Stimulated activated CD4-positive, alpha-beta T cell treated with anti-CD3 and anti-CD28 coated beads, TNF-alpha, amount 100 ng/mL, for 48 hours (primary cell): ENCODE measurements at places on chromosomes 1 and 21.

DNA sequence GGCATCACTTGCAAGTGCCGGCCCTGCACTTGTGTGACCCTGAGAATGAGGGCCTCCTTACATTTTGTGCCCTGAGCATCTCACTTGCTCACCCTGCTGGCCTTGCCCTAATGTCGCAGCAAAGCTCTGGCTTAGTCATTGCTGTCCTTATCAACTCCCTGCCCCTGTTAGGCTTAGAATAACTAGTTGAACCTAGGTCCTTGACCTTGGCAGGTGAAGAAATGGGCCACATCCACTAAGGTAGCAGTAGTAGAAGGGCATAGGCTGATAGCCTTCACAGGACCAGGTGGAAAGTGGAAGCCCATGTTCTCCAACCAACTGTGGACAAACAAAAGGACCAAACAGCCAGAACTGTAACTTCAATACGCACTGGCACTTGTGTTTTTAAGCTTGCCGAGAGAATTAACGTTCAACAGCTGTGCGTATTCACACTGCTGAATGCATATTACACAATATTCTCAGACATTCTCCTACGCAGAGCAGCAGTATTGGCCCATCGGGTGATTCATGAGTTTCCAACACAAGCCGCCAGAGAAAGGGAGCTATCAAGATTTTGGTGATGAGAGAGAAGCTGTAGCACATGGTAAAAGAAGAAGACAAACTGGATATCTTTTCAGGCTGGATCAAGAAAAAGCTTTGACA lies 27.7 kb upstream of the PTGFRN start:
- no peak for DNase-seq

- no peak for DNase-seq
Measured at GRCh38 chr1:32878637-32879041, 7.7 kb upstream of the HPCA start.

GRCh38 chr1:46194641-46195193 lies 3.5 kb downstream of the POMGNT1 start:
- DNase-seq: no peak

GRCh38 chr1:88462488-88463261 lies 221.4 kb upstream of the PKN2 start:
- no peak for DNase-seq

DNA sequence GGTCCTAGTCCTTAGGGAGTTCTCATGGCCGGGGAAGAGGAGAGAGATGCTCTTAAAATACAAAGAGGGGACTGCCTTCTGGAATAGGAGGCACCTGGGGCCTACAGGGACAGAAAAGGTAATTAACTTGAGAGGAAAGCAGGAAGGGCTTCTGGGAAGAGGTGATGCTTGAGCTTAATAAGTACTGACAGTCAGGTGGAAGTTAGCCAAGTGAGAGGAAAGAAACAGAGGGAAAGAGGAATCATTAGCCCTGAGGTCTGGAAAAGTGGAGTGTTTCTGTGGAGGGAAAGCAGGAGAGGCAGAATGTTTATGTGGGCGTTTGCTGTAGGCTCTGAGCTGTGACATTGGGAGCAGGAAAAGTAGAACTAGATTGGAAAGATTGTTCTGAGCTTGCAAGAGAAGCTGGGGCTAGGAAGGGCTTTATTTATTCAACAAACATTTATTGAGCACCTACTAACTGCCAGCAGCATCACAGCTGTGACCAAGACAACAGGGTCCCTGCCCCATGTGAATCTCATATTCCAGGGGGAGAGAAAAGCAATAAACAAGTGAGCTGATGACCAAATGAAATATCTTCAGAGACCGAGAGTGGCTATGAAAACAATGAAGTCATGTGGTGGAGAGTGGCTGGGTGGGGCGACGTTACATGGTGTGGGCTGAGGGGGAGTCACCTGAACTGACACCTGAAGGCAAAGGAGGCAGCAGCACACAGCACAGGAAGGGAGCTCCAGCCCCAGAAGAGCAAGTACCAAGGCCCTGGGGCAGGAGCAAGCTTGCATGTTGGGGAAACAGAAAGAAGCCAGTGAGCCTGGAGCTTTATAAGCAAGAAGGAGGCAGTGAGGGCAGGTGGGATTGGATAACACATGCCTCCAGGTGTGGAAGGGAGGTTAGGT lies 4.4 kb upstream of the FNDC5 start:
- no peak for DNase-seq

GRCh38 chr1:11693024-11693590 lies 1.6 kb downstream of the DRAXIN start:
- DNase-seq: peak; percentile 32

DNA sequence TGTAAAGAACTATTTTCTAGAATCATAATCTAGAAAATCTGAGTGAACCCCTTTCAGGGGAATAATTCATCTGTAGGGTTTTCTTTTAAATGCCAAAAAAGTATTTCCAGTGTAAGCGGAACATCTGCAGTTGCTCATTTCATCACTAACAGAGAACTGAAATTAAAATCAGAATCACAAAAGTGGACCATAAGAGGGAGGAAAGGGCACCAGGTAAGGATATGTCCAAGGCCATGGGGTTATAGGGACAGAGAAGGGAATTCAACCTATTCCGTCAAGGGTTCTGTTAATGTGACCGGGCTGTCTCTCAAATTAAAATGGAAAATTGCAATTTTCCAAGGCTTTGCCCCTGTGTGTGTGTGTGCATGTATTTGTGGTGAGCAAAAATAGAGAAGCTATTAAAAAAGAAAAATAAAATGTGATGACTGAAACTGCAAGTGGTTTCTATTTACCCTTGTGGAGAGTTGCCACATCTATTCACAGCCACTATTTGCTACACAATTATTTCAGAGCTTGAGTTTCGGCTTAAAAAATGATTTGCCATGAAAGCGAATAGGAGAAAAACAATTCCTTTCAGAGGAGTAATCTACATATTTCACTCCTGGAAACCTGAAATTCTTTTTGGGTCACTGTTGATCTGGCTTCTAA lies 53.1 kb downstream of the APP start:
- no peak for DNase-seq

- DNase-seq: no peak
Measured at GRCh38 chr1:55699228-55699627, 484.1 kb upstream of the USP24 start.

- DNase-seq: no peak
Measured at GRCh38 chr1:29237852-29238619, 1.7 kb downstream of the PTPRU start.

DNA sequence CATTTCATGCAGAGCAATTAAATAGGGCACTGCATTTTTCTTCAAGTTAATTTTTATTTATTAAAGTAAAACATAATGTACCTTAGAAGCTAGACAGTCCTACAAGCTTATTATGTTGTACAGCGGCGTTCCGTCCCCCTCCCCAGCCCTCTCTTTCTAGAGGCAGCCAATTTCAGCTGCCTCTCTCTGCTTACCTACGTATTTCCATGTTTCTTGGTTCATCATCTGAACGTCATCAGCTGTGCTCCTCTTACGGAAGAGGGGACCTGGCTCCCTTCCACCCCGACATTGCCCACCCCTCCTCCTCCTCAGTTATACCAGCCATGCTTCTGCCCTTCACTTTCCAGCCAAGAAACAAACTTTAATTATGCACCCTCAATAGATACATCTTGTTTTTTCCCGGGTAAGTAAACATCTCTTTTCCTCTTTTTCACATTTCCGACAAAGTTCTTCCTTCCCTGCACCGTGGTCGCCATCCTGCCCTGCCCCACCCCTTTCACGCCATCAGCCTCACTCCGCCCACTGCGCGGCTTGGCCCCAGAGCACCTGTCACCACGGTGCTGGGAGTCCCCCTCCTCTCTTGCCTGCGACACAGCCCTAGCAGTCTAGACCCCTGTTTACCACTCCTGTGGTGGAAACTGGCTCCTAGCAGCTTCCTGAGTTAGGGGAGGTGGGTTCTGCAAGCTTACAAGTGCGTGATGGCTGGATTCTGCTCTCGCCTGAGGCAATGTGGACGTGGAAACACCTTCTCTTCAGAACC lies 57.9 kb downstream of the SLC37A1 start:
- no peak for DNase-seq

- DNase-seq: no peak
Measured at GRCh38 chr1:209926045-209926444, 12.0 kb upstream of the SYT14 start.

- DNase-seq: no peak
Measured at GRCh38 chr21:18006691-18007090, 187.5 kb upstream of the C21orf91 start.

- no peak for DNase-seq
Measured at GRCh38 chr1:119547805-119548204, 40.8 kb downstream of the HSD3B1 start.

GRCh38 chr1:156089704-156090103 lies 7.4 kb upstream of the MEX3A start:
- DNase-seq: no peak

DNA sequence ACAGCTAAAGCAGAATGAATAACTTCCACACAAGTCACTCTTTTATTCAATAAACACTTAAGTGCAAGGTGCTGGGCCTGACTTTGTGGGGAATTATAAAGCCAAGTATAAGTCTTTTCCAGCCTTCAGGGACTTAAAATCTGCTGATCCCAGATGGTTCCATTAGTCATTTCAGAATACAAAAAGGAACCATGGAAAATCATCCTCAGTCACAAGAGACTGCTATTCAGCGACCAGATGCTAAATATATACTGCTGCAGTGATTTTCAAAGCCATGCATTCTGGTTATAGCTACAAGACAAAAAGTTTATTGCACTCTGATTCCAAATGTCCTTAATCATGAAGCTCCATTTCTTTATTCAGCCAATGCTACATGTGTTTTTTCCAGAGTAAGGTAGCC lies 25.7 kb downstream of the GLMN start:
- DNase-seq: no peak

DNA sequence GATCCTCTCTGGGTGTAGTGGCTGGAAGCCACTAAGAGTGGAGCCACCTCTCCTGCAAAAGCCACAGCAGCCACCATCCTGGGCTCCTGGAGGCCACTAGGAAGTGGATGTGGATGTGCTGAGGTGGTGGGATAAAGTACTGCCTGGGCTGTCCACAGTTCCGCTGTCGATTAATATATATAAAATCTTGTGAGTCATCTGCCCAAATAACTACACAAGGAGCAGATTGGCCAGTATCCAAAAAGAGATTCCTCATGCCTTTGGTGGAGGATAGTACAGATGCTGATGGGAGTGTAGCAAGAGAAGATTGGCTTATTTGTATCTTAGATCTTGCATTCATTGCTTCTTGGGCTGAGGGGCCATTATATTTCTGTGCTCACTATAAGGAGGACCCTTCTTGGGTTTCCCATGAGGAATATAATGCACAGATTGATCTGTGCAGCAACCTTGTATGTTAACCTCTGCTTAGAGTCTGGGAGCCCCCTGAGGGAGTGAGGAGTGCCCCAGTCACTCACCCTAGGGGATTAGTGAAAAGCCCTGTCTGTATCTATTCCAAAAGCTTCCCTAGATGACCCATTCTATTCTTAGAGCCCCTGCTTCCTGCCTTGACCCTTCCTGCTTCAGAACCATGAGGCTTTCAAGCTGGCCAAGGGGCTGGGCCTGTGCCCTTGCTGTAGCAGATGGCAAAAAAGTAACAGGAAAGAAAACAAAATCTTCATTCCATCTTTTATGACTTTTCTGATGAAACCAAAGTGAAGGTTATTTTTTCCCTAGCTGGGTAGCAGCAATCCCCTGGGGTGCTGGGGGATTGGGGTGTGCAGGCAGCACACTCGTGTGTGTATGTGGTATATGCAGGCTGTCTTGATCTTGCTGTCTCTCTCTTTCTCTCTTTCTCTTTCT lies 31.7 kb downstream of the RCSD1 start:
- DNase-seq: no peak

DNA sequence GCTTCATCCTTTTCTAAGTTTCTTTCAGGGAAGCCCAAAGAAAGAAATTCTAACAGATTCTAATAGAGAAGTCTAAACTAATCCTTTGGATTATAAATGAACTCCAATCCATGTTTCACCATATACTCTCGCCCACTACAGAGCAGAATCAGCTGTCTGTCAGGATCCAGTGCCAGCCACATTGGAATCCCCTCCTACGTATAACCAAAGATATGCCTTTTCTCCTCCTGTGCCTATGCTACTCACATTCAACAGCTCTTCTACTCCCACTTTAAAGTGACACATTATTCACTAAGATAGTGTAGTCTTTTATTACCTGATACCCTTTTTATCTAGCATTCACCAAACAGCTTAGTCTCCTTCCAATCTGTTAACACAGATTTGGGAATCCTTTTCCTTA lies 3.1 kb downstream of the ETV3 start:
- DNase-seq: no peak

GRCh38 chr1:184930232-184930631 lies 44.1 kb downstream of the NIBAN1 start:
- no peak for DNase-seq

- DNase-seq: peak; percentile 39
Measured at GRCh38 chr1:37513795-37514349, 694 bp downstream of the MEAF6 start.

DNA sequence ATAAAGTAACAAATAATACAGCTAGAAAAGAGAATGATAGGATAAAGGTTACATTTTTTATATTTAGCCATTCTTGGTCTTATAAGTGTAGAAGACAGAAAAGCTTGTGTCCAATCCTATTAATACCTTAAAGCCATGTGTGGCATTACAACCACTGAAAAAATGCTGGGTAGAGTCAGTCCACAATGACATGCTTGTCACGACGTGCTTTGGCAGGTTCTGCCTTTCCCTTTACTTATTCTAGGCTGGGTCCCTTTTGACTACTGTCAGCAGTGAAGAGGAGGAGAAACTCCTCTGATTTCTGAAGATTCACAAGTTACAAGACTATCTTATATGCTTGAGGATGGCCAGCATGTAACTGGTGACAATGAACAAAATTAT lies 14.6 kb upstream of the AIM2 start:
- no peak for DNase-seq

GRCh38 chr1:46364612-46365011 lies 24.0 kb downstream of the NSUN4 start:
- DNase-seq: no peak

GRCh38 chr1:90704817-90705216 lies 12.3 kb downstream of the BARHL2 start:
- no peak for DNase-seq

DNA sequence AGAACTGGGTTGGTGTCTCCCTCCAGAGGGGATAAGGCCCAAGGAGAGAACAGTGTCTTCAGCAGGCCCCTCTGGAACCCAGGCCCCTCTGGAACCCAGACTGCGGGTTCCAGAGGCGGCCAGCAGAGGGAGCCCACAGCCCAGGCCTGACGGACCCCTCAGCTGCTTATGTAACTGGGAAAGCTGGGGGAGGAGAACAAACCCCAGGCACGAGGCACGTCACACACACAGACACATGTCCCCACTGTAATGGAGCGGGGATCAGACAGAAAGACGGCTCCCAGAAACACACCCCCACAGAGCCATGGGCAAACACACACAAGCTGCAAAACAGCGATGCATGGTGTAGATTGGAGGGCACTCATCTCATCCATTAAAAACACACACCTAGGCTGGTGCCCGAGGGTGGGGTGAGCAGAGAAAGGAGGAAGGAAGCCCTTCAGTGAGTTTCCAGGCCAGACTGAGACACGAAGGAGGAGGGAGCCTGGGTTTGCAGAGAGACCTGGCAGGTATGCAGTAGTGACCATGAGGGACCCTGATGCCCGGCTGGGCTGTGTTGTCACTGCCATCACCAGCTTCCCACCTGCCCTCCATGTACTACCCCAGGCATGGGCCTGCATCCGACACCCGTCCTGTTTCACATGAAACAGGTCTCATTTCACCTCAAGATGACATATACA lies 2.8 kb upstream of the IGSF8 start:
- peak; percentile 62 for DNase-seq

- no peak for DNase-seq
Measured at GRCh38 chr1:223707256-223708000, 4.9 kb upstream of the CAPN2 start.

GRCh38 chr1:195188821-195189220 lies 1419.4 kb downstream of the KCNT2 start:
- no peak for DNase-seq
